ENCODE measurements at places on chromosomes 1 and 21.

DNA sequence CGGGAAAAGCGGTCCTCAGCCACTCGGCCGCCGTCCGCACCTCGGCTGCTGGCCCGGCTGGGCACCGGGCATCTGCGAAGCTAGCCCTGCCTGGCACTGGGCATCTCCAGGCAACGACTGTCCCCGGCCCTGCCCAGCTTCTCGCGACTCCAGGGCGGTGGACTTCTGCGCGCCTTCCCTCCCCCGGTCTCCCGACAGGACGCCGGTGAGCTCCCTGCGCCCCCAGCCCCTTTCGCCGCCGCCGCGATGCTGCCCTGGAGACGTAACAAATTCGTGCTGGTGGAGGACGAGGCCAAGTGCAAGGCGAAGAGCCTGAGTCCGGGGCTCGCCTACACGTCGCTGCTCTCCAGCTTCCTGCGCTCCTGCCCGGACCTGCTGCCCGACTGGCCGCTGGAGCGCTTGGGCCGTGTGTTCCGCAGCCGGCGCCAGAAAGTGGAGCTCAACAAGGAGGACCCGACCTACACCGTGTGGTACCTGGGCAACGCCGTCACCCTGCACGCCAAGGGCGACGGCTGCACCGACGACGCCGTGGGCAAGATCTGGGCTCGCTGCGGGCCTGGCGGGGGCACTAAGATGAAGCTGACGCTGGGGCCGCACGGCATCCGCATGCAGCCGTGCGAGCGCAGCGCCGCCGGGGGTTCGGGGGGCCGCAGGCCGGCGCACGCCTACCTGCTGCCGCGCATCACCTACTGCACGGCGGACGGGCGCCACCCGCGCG lies 514 bp downstream of the FAM43B start:
- no peak for DNase-seq

GRCh38 chr1:88528792-88529191 lies 155.3 kb upstream of the PKN2 start:
- DNase-seq: no peak

- no peak for DNase-seq
Measured at GRCh38 chr1:239155466-239156091, 230.8 kb upstream of the CHRM3 start.

DNA sequence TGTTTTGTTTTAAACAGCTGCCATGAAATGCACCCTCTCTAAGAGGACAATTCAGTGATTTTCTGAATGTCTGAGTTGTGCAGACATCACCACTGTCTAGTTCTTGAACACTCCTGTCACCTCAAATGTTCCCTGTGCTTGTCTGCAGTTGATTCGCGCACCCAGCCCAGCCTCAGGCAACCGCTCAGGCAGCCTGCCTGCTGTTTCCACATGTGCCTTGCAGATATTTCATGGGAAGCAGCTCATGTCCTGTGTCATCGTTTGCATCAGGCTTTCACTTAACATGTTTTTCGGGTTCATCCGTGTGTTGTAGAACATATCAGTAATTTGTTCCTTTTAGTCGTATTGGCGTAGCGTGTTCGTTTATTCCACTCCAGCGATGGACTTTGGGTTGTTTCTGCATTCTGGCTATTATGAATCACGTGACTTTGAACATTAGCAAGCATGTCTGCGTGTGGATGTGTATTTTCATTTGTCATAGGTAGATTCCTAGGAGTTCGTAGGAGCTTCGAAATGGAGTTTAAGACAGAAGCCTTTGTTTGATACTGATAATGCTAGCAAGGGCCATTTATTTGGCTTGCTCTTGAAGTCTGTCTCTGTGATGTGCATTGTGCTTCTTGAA lies 12.1 kb downstream of the ADARB1 start:
- DNase-seq: no peak

DNA sequence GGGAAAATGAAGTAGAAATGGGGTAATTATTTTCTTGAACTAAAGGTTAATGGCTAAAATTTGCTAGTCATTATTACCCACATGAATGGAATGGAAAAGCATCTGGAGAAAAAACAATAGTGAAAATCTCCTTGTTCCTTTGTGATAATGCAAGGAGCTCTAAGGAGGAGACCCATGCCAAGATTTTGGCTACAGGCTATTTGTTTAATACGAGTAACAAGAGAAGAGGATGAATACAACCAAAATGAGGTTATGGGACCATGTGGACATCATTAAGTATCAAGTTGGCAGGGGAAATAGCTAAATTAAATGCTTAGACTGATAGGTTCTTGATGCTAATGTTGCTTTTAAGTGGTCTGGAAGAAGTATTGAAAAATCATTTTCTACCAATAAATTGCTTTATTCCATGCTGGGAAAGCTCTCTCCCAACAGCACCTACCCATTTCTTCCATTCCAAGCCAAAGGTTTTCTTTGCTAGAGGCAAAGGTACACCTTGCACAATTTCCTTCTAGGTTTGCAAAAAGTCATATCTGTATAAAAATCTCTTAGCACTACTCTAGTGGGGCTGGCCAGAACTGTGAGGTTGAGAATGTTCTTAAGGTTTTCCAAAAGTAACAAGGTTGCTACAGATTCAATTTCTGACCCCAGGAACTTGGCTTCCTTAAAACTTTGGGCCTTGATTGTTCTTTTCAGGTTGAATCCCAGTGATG lies 100.2 kb downstream of the SMYD2 start:
- no peak for DNase-seq

DNA sequence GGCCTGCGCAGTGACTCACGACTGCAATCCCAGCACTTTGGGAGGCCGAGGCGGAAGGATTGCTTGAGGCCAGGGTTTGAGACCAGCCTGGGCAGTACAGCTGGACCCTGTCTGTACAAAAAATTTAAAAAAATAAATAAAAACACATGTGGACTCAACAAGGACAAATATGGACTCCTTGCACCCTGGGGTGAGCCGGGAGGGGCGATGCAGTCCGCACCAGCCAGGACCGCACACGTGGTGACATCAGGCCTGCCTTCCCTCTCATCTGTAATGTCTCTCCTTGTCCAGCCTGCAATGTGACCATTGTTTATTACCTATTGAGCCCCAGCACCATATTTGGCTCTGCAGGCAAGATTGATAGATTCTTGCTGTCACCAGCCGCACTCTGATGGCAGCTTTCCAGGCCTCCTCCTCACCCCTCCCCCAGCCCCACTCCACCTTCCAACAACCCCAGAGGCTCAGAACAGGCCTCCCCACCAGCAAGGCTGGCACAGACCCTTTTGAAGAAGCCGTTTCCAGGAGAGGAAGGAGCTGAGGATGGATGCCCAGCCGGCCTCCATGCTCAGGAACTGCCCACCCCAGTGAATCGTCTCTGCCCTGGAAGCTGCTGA lies 55.2 kb downstream of the IRF2BP2 start:
- DNase-seq: no peak

DNA sequence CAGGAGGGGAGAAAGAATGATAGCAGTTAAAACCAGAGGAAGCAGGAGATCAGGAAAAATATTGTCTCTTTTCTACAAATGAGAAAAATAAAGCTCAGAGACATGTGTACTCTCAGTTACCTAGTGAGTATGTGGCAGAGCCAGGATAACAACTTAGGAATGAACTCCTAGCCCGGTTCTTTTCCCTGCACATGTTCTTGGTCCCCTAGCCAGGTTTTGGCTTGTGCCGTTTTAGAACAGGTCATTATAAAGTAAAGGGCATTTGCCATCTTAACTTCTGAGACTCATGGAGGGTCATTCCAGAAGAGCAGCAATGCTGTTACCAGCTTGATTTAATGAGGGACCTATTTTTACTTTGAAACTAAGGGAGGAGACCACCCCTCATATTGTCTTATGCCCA lies 48.1 kb upstream of the DAB1 start:
- DNase-seq: no peak

DNA sequence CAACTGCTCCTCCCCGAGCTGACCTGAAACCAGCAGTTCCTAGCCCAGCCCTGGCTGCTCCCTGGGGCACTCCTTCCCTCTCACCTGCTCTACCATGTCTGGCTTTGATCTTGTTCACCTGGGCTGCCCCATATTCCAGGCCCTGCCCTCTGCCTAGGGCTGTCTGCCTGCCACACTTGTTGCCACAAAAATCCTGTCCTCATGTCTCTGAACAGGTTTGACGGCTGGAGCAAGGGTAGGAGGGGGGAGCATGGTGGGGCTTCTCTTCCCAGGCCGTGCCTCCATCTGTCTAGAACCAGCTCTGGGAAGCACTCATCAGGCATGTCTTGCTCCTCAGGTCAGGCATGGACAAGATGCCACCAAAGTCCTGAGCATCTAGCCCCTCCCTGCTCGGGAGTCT lies 44.3 kb upstream of the WNT2B start:
- no peak for DNase-seq

DNA sequence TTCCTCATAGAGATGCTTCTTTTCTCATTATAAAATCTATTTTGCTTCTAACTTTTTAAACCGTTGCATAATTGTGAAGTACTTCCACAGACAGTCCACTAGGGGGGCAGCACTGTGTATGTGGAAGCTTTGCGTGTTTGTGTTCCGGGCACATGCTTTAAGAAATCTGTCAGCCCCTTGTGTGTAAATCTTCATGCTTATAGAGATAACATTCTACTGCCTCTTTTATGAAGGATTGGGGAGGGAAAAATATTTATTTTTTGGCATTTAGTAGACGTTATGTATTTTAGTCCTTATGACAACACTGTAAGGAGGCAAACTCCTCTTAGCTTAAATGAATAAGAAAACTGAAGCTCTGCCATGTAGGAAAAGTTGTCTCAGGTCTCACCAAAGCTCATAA lies 157.3 kb upstream of the PTGFR start:
- no peak for DNase-seq

- no peak for DNase-seq
Measured at GRCh38 chr1:89908672-89909436, 86.1 kb upstream of the ZNF326 start.

- DNase-seq: no peak
Measured at GRCh38 chr1:232149287-232150201, 480.4 kb downstream of the SIPA1L2 start.
